K562 (cell line): ENCODE measurements at places on chromosomes 1 and 21. TPM values are rescaled to one million over a fixed set of nuclear protein-coding genes. Genes with fewer than 3 reads are reported as not detected.

Gene ZNF695
- 10.9 and 13.7 TPM in 2 replicates for total RNA-seq

Gene RPTN
- not detected in 2 replicates for total RNA-seq

Gene ZMPSTE24
- total RNA-seq, result 51.2 and 53.3 TPM in 2 replicates

Gene CFHR2
- not detected in 2 replicates for total RNA-seq

Gene LYPD8
- 0.87 and 1.0 TPM in 2 replicates for total RNA-seq

Gene CCT3
- 521 and 542 TPM in 2 replicates for total RNA-seq

Gene HAPLN2
- total RNA-seq, result 3.6 and 5.2 TPM in 2 replicates

Gene ODR4
- 26.2 and 29.4 TPM in 2 replicates for total RNA-seq

Gene INAVA
- total RNA-seq, result 0.09 TPM in 1 of 2 replicates, not detected in the other

Gene LCE1C
- not detected in 2 replicates for total RNA-seq

Gene UTS2
- not detected in 2 replicates for total RNA-seq

Gene THRAP3
- total RNA-seq, result 107 and 123 TPM in 2 replicates

Gene MTARC2
- 0.11 and 0.35 TPM in 2 replicates for total RNA-seq

Gene DESI2
- total RNA-seq, result 42.3 and 43.9 TPM in 2 replicates

Gene TFF2
- total RNA-seq, result not detected in 2 replicates

Gene TBX15
- 2.6 and 2.7 TPM in 2 replicates for total RNA-seq

Gene AGL
- 18.3 and 18.9 TPM in 2 replicates for total RNA-seq

Gene TMEM222
- 42.5 and 46.9 TPM in 2 replicates for total RNA-seq
